Neural progenitor cell (in vitro differentiated cells): ENCODE measurements at places on chromosomes 1 and 21. TPM values are rescaled to one million over a fixed set of nuclear protein-coding genes. Genes with fewer than 3 reads are reported as not detected.

The ATP6V0B gene
- total RNA-seq = 39.2 and 71.2 TPM in 2 replicates

The ATP1B1 gene
- 30.7 and 32.6 TPM in 2 replicates for total RNA-seq

The TRIM62 gene
- total RNA-seq = 1.4 and 5.0 TPM in 2 replicates

The KIF26B gene
- total RNA-seq = 0.47 and 1.2 TPM in 2 replicates

- no peaks in the 10 kb centered on the region for H3K4me1 ChIP-seq
- no peak for DNase-seq
- H3K27me3 ChIP-seq = no peaks in the 10 kb centered on the region
These were observed 15.5 kb downstream of the FMN2 start for GRCh38 chr1:240107058-240107684.

GRCh38 chr1:20322081-20322824, 31.6 kb downstream of the VWA5B1 start:
- H3K4me1 ChIP-seq = peaks cover 8% of the 10 kb centered on the region
- H3K4me3 ChIP-seq = no peak overlapping the region
- DNase-seq = no peak

GRCh38 chr1:2027961-2028583, 8.9 kb downstream of the GABRD start:
- H3K4me3 ChIP-seq = no peak overlapping the region
- H3K27ac ChIP-seq = no peak overlapping the region
- DNase-seq = no peak
- no peaks in the 10 kb centered on the region for H3K4me1 ChIP-seq
- H3K27me3 ChIP-seq = no peaks in the 10 kb centered on the region

GRCh38 chr1:46517932-46518498, 28.4 kb downstream of the DMBX1 start:
- DNase-seq = no peak
- no peak overlapping the region for H3K4me3 ChIP-seq
- peaks cover 46% of the 10 kb centered on the region for H3K4me1 ChIP-seq
- peaks cover 98% of the 10 kb centered on the region for H3K27me3 ChIP-seq
- H3K36me3 ChIP-seq = no peaks in the 10 kb centered on the region

DNA sequence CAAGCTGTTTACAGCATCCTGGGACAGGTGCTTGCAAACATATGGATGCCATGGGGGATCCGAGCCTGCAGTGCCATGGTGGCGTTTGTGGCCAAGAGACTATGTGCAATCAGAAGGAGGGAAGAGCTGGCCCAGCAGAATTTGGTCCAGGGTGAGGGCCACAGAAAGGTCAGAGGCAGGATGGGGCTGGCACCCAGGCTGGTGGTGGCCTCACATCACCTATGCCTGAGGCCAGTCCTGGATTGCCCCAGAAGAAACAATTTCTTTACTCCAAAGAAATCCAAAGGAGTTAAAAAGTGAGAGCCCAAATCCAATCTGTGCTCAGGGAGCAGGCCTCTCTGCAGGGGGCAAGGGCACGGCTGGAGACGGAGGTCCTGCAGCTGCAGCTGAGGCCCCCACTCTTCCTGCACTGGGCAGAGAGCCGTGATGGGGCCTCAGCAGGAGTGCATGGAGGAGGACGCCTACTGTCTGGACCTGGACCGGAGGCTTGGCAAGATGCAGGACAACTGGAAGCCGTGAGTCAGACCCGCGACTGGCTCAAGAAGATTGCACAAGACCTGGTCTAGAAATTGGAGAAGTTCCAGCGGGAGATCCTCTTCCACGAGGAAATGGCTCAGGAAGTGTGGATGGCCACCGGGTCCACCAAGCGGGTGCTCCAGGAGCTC, 163.5 kb downstream of the RYR2 start:
- H3K27ac ChIP-seq = no peak overlapping the region
- no peaks in the 10 kb centered on the region for H3K4me1 ChIP-seq
- no peak overlapping the region for H3K4me3 ChIP-seq
- no peak for DNase-seq
- H3K36me3 ChIP-seq = no peaks in the 10 kb centered on the region

DNA sequence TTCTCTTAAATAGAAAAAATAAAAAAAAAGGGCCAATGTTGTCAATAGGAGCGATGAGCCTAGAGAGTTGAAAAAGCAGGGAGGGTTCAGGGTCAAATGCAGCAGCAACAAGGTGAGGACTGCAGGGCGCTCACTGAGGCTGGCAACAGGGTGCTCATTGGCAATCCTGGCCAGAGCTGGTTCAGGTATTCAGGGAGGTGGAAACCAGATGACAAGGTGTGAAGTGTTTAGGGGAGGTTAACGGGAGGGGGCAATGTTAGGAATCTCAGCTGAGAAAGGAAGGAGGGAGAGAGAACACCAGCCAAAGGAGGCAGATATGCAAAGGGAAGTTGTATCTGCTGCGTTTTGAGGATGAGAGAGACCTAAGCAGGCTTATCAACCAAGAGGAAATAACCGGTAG, 129.8 kb upstream of the DAB1 start:
- no peaks in the 10 kb centered on the region for H3K27me3 ChIP-seq
- no peak overlapping the region for H3K4me3 ChIP-seq

DNA sequence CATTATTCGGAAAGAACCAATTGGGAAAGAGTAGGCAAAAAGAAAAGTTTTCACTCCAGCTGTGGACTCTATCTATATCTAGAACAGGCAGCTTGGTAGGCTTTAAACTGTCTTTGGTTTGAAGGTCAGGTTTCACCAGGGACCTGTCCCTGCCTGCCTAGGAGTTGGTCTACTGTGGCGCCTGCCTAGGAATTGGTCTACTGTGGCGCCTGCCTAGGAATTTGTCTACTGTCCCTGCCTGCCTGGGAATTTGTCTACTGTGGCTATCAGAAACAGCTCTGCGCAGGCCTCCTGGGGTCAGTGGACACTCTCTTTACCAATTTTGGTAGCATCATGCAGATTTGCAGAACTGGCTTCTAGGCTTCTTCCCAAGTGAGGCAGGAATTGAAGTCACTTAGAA, 13.8 kb downstream of the USP25 start:
- H3K4me3 ChIP-seq = no peak overlapping the region
- H3K36me3 ChIP-seq = no peaks in the 10 kb centered on the region
- no peaks in the 10 kb centered on the region for H3K27me3 ChIP-seq
- H3K4me1 ChIP-seq = peaks cover 32% of the 10 kb centered on the region
- no peak for DNase-seq

DNA sequence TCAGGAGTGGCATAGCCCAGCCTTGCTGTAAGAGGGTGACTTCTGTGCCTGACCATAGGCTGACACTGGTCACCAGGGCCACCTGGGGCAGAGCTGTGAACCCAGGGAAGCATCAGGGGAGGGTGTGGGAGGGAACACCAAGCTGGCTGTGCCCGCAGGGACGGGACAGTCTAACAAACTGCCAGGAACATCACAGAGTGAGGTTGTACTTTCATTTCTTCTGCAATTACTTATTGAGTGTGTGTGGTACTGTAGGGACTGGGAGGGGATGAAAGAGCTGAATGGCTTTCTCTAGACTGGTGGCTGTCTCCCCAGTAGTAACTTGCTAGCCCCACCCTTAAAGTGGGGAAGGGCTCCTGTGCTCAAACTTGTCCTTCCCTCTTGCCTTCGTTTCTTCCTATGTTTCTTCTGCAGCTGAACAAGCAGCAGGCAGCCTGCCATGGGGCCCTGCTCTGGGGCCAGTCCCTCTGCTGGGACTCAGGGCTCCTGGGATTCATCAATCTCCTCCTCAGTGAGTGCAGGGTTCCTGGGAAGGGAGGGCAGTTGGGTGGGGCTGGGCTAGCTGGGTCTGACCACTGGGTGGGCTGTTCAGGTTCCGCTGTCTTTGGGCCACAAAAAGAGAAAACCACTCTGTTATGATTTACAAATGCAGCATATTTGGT, 39.7 kb upstream of the ETV3 start:
- H3K27ac ChIP-seq = no peak overlapping the region
- no peak overlapping the region for H3K4me3 ChIP-seq
- no peaks in the 10 kb centered on the region for H3K27me3 ChIP-seq
- H3K36me3 ChIP-seq = no peaks in the 10 kb centered on the region

- H3K27ac ChIP-seq = no peak overlapping the region
- H3K4me1 ChIP-seq = no peaks in the 10 kb centered on the region
- H3K27me3 ChIP-seq = no peaks in the 10 kb centered on the region
These were observed 56.7 kb downstream of the LRIG2 start for GRCh38 chr1:113129529-113130185.

- H3K27ac ChIP-seq = peak overlapping the region; percentile 42
- H3K36me3 ChIP-seq = peaks cover 75% of the 10 kb centered on the region
- DNase-seq = peak; percentile 32
- no peaks in the 10 kb centered on the region for H3K27me3 ChIP-seq
- H3K4me1 ChIP-seq = peaks cover 8% of the 10 kb centered on the region
These were observed 29.9 kb downstream of the FUBP1 start for GRCh38 chr1:77948841-77949424.

DNA sequence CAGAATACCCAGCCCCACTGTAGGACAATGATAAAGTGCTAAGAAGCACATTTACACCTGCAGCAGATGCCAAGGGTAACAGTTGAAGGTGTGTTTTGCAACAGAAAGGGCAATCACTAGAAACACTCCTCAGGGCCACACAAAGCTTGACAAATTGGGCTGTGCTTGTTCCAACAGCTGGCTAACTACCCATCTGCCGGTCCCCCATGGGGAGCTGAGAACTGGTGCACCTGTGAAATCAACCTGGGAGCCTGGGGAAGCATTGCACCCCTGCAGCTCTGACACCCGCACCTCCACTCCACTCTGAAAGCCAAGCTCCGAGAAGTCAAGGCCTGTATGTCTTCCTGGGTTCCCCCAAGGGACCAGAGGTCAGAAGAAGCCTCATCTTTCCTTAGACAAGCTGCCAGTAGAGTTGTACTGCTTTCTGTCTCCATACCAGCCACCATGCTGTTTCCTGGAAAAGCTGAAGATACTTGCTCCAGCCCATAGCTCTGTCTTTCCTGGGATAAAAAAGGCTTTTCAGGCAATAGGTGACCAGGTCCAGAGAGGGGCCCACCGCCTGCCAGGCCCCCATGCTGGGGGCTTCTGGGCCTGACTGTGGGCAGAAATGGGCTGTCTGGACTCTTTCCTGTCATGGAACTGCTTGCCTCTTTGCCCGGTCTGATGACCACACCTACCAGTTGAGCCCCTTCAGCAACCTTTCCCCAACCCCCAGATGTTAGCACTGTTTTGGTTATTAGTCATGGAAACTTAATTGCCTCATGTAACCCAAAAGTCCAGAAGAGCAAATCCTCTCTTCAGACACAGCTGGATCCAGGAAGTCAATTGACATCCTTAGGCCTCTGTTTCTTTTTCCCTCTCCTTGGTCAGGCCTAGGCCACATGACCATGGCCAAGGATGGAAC, 93.6 kb downstream of the KIF14 start:
- no peak for DNase-seq
- no peaks in the 10 kb centered on the region for H3K27me3 ChIP-seq
- H3K36me3 ChIP-seq = no peaks in the 10 kb centered on the region
- H3K27ac ChIP-seq = no peak overlapping the region
- peaks cover 18% of the 10 kb centered on the region for H3K4me1 ChIP-seq

GRCh38 chr1:26627954-26628353, 67.9 kb upstream of the ARID1A start:
- DNase-seq = no peak
- no peak overlapping the region for H3K4me3 ChIP-seq
- no peaks in the 10 kb centered on the region for H3K4me1 ChIP-seq
- H3K27me3 ChIP-seq = no peaks in the 10 kb centered on the region

DNA sequence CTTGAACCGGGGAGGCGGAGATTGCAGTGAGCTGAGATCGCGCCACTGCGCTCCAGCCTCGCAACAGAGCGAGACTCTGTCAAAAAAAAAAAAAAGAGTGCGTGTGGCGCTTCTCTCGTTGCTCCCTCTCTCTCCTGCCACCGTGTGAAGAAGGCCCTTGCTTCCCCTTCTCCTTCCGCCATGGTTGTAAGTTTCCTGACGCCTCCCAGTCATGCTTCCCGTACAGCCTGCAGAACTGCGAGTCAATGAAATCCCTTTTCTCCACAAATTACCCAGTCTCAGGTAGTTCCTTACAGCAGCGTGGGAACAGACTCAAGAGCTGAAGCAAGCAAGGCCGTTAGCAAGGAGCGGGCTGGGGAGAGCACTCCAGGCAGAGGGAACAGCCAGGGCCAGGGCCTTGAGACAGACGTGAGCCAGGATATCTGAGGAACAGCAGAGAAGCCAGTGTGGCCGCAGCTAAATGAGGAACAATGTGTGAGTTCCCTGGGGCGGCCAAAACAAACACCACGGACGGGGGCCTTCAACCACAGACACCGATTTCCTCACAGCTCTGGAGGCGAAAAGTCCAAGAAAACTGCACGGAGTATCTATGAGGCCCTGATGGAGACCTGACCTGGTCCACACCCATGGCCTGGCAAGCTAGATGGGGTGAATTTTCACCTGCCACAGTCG, 54.2 kb upstream of the ETS2 start:
- no peak overlapping the region for H3K27ac ChIP-seq
- no peak overlapping the region for H3K4me3 ChIP-seq
- DNase-seq = no peak

- no peak overlapping the region for H3K27ac ChIP-seq
- H3K36me3 ChIP-seq = no peaks in the 10 kb centered on the region
- peak; percentile 22 for DNase-seq
- peaks cover 4% of the 10 kb centered on the region for H3K4me1 ChIP-seq
These were observed 4.4 kb upstream of the RHEX start for GRCh38 chr1:206048582-206048981.

DNA sequence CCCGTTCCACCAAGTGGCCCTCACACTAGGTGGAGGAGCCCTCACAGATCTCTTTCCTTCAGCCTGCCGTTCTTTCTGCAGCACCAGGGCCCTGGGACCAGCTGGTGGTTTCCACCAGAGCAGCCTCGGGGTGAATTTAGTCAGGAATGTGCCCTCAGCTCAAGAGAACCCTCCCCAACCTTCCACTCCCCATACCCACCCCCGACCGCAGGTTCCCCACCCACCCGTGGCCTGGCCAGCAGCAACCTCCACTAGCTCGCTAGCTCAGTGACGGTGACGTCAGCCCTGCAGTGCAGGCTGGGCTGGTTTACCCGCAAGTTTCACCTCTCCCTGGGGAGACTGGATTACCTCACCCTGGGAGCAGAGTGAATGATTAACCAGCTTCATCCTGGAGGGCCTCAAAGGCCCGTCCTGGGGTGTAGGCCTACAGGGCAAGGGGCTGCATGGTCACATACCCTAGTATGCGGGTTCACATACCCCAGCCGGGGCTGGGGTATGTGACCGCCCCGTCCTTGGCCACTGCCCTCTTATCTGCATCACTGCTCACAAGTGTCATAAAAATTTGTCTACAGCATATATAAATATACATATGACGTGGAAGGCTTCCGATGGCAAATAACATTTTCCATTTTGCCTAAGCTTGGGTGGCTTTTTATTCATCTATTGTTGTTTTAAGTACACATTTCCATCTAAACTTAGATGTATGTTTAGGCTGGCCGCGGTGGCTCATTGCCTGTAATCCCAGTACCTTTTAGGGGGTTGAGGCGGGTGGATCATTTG, 24.5 kb downstream of the ELF3 start:
- no peak for DNase-seq
- H3K4me1 ChIP-seq = no peaks in the 10 kb centered on the region
- no peaks in the 10 kb centered on the region for H3K36me3 ChIP-seq

GRCh38 chr21:22342889-22343288, 1344.7 kb downstream of the NCAM2 start:
- no peak overlapping the region for H3K4me3 ChIP-seq
- H3K27me3 ChIP-seq = no peaks in the 10 kb centered on the region
- DNase-seq = no peak
- peaks cover 9% of the 10 kb centered on the region for H3K4me1 ChIP-seq
- no peaks in the 10 kb centered on the region for H3K36me3 ChIP-seq

- H3K36me3 ChIP-seq = no peaks in the 10 kb centered on the region
- DNase-seq = no peak
- H3K27me3 ChIP-seq = peaks cover 61% of the 10 kb centered on the region
- H3K27ac ChIP-seq = no peak overlapping the region
These were observed 2.9 kb downstream of the JUN start for GRCh38 chr1:58780836-58781452.

GRCh38 chr1:232980986-232981560, 30.7 kb downstream of the NTPCR start:
- H3K27me3 ChIP-seq = no peaks in the 10 kb centered on the region
- no peak overlapping the region for H3K4me3 ChIP-seq
- no peak for DNase-seq
- no peaks in the 10 kb centered on the region for H3K36me3 ChIP-seq
